ENCODE measurements at places on chromosomes 5 and 9. TPM values are rescaled to one million over a fixed set of nuclear protein-coding genes. Genes with fewer than 3 reads are reported as not detected.

- no peak overlapping the region for H3K27ac ChIP-seq
- DNase-seq = no peak
- H3K36me3 ChIP-seq = peaks cover 10% of the 10 kb centered on the region
- no peaks in the 10 kb centered on the region for H3K27me3 ChIP-seq
- H3K4me1 ChIP-seq = peaks cover 1% of the 10 kb centered on the region
Measured at GRCh38 chr5:78245136-78245535, 49.4 kb downstream of the AP3B1 start.

GRCh38 chr5:44565360-44565759, 176.1 kb upstream of the FGF10 start:
- no peak overlapping the region for H3K4me3 ChIP-seq
- no peaks in the 10 kb centered on the region for H3K4me1 ChIP-seq
- DNase-seq = no peak
- H3K27me3 ChIP-seq = no peaks in the 10 kb centered on the region

- peak within 1 kb of the TSS; percentile 81 for H3K4me3 ChIP-seq
- H3K27ac ChIP-seq = peak within 1 kb of the TSS; percentile 69
- DNase-seq = no peak
- H3K36me3 ChIP-seq = no peaks in the 10 kb centered on the region
Measured at GRCh38 chr5:40841068-40841805, at the start of gene CARD6. Gene CARD6, plus strand, starts transcription at chr5:40841367. Its CDS starts 16 bp downstream, at chr5:40841383.

- H3K27ac ChIP-seq = no peak overlapping the region
- no peak overlapping the region for H3K4me3 ChIP-seq
- H3K4me1 ChIP-seq = peaks cover 10% of the 10 kb centered on the region
- H3K36me3 ChIP-seq = no peaks in the 10 kb centered on the region
- no peak for DNase-seq
- peaks cover 5% of the 10 kb centered on the region for H3K27me3 ChIP-seq
Measured at GRCh38 chr5:38806775-38807258, 39.0 kb upstream of the OSMR start.

DNA sequence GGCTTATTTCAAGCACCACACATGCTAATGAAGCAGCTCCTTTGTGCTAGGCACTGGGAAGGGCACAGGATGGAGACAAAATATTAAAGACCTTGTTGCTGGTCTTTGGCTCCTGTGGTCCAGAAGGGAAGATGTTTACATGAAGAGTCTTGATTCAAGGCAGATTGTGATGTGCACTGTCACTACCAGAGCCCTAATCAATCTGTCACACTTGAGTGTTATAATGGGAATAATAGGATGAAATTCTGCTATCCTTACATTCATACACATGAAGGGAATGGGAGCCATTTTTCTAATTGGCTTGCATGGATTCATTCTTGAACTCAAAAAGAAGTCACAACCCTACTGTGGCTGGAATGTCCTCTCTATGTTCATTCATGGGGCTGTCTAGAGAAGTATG, 203.0 kb downstream of the SEC61B start:
- H3K27me3 ChIP-seq = peaks cover 5% of the 10 kb centered on the region
- no peak overlapping the region for H3K4me3 ChIP-seq
- H3K36me3 ChIP-seq = no peaks in the 10 kb centered on the region
- H3K27ac ChIP-seq = no peak overlapping the region

DNA sequence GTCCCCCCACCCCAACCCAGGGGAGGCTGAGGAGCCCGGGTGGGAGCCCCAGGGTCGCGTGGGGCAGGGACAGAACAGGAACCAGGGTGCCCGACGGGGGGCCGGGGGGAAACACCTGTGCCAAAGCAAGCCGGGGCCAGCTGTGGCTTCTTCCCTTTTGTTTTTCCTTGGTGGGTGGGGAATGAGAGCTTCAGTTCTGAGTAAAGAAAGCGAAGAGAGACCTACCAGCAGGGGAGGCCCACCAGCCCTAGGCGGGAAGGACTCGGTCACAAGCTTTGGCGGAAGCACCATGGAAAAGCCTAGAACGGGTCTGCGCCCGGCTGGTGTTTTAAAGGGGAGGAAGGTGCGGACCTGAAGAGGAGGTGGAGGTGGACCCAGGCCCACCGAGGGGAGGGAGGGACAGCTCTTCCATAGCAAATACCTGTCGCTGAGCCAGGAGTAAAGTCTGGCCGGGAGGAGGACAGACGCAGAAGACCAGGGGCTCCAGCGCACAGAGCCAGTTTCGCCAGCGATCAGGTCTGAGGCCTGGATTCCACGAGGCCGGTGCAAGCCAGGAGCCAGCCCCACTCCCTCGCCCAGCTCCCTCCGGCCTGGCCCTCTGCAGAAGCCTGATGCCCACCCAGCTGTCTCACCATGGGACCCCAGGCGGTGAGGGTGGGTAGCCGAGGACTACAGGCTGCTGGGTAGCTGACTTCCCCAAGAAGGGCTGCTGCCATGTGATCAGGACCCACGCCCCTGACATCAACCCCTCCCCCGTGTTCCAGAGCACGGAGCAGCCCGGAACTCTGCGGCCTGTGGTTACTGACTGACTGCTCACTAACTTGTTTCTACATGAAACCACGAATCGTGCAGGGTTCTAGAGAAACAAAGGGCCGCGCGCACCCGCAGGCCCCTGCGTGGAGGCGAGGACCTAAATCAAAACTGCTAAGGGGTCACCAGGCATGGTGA, 849 bp upstream of the MGAT1 start:
- peak; percentile 90 for DNase-seq
- H3K27ac ChIP-seq = peak overlapping the region; percentile 91
- H3K36me3 ChIP-seq = peaks cover 72% of the 10 kb centered on the region
- H3K4me3 ChIP-seq = peak overlapping the region; percentile 79
- H3K27me3 ChIP-seq = no peaks in the 10 kb centered on the region

GRCh38 chr5:54360925-54361662, 50.7 kb upstream of the ARL15 start:
- no peak overlapping the region for H3K4me3 ChIP-seq
- no peaks in the 10 kb centered on the region for H3K36me3 ChIP-seq
- DNase-seq = no peak
- H3K27ac ChIP-seq = no peak overlapping the region
- peaks cover 4% of the 10 kb centered on the region for H3K27me3 ChIP-seq

GRCh38 chr9:76403352-76403751, 9.1 kb upstream of the RFK start:
- H3K27ac ChIP-seq = peak overlapping the region; percentile 76
- peak; percentile 15 for DNase-seq
- H3K27me3 ChIP-seq = no peaks in the 10 kb centered on the region
- no peaks in the 10 kb centered on the region for H3K36me3 ChIP-seq

GRCh38 chr9:114958021-114958843, 27.8 kb upstream of the TNFSF8 start:
- H3K27ac ChIP-seq = peak overlapping the region; percentile 94
- DNase-seq = peak; percentile 33
- H3K4me1 ChIP-seq = peaks cover 54% of the 10 kb centered on the region
- peaks cover 34% of the 10 kb centered on the region for H3K36me3 ChIP-seq

GRCh38 chr5:10484774-10485141, 43.1 kb downstream of the ROPN1L start:
- H3K4me1 ChIP-seq = peaks cover 20% of the 10 kb centered on the region
- no peak for DNase-seq
- no peak overlapping the region for H3K27ac ChIP-seq
- H3K4me3 ChIP-seq = no peak overlapping the region
- H3K36me3 ChIP-seq = no peaks in the 10 kb centered on the region

DNA sequence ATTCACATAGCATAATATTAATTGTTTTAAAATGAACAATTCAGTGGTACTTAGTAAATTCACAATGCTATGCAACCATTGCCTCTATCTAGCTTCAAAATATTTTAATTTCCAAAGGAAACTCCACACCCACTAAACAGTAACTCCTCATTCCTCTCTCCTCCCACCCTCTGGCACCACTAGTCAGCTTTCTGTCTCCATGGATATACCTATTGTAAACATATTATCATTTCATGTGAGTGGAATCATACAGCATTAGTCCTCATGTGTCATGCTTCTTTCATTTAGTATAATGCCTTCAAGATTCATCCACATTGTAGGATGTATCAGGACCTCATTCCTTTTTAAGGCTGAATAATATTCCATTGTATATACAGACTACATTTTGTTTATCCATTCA, 48.6 kb downstream of the PHF2 start:
- H3K4me1 ChIP-seq = no peaks in the 10 kb centered on the region
- DNase-seq = no peak
- H3K27me3 ChIP-seq = no peaks in the 10 kb centered on the region
- peaks cover 12% of the 10 kb centered on the region for H3K36me3 ChIP-seq
- no peak overlapping the region for H3K4me3 ChIP-seq
- H3K27ac ChIP-seq = no peak overlapping the region

DNA sequence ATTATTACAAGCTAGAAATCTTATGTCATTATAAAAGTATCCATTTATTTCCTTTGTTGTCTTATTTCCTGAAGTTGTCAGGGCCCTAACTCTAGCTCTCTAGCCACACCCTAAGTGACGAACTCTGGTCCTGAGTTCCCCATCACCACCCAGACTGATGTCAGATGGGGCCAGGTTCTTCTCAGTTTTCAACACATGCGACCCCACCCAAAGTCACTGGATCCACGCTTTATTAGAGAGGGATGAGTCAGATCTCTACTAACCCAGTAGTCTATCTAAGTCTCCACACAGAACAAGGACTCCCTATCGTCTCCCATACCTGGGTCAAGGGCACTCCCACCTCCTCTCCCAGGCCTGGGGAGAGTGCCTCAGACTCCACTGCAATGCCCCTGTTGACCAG, 6.8 kb upstream of the FEM1C start:
- H3K4me1 ChIP-seq = no peaks in the 10 kb centered on the region
- no peak overlapping the region for H3K4me3 ChIP-seq
- H3K27ac ChIP-seq = no peak overlapping the region
- DNase-seq = no peak
- H3K27me3 ChIP-seq = peaks cover 18% of the 10 kb centered on the region

DNA sequence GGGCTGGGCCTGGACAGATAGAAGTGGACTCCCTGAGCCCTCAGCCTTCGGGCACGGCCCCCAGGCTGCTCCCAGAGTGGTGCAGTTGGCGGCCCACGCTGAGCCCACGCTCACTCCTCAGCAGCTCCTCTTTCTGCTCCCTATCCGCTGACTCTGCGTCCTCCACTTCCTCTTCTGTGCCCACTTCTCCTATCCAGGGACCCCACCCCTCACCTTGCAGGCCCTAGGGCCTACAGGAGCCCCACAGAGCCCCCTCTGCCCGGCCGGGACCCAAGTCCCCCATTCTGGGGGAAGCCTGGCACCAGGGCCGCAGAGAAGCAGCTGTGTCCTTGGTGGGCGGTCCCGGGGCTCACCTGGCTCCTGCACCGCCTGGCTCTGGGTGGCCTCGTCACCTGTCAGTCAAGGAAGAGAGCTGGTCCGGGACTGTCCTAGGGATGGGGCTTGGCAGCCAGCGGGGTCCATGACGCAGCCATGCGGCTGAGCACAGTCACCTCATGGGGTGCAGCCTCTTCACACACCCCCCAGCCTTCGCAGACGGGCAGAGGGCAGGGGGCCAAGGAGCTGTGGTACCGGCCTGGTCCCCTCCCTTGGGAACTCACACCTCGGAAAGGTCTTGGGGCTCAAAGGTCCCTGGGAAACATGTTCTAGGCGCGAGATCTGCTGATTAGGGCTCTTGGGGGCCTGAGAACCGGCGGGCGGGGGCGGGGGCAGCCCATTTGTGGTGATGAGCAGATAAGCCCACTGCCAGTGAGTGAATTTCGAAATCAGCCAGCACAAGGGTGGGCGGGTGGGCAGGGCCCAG, 5.4 kb upstream of the NRARP start:
- no peaks in the 10 kb centered on the region for H3K36me3 ChIP-seq
- no peak overlapping the region for H3K4me3 ChIP-seq
- no peak for DNase-seq
- H3K4me1 ChIP-seq = peaks cover 4% of the 10 kb centered on the region
- H3K27me3 ChIP-seq = no peaks in the 10 kb centered on the region

- H3K36me3 ChIP-seq = no peaks in the 10 kb centered on the region
- DNase-seq = no peak
- no peaks in the 10 kb centered on the region for H3K27me3 ChIP-seq
Measured at GRCh38 chr9:129077236-129077635, 3.7 kb upstream of the DOLPP1 start.

FAM193B gene
- 81.0 TPM for total RNA-seq

MSANTD3 gene
- 16.2 TPM for total RNA-seq

WDR36 gene
- 79.9 TPM for total RNA-seq

ANKRD34B gene
- total RNA-seq = not detected

LRRC14B gene
- not detected for total RNA-seq

CSF2 gene
- total RNA-seq = 764 TPM

IRX2 gene
- total RNA-seq = not detected

SHOC1 gene
- total RNA-seq = not detected

ZNF484 gene
- total RNA-seq = 8.0 TPM

CCL28 gene
- total RNA-seq = 13.0 TPM
